Stimulated activated CD4-positive, alpha-beta T cell treated with anti-CD3 and anti-CD28 coated beads, Interleukin-15, amount 100 ng/mL, for 1 hour (primary cell): ENCODE measurements at places on chromosomes 7 and 10.

DNA sequence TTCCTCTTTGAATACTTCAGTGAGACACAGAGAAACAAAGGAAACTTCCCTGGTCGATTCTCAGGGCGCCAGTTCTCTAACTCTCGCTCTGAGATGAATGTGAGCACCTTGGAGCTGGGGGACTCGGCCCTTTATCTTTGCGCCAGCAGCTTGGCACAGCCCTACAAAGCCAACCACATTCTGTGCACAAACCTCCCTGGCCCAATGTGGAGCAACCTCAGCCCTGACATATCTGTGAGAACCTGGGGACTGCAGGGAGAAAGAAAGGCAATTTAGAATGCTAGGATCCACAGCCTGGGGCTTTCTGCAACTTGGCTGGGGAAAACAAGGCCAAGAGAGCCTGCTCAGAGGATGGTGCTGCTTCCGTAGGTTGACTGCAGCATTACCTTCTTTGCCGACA is 63.5 kb upstream of the PRSS58 start:
- no peak for DNase-seq

GRCh38 chr7:11082552-11083213 is 109.0 kb downstream of the PHF14 start:
- no peak for DNase-seq

GRCh38 chr10:103186128-103186527 is 6.9 kb downstream of the NT5C2 start:
- DNase-seq = no peak

DNA sequence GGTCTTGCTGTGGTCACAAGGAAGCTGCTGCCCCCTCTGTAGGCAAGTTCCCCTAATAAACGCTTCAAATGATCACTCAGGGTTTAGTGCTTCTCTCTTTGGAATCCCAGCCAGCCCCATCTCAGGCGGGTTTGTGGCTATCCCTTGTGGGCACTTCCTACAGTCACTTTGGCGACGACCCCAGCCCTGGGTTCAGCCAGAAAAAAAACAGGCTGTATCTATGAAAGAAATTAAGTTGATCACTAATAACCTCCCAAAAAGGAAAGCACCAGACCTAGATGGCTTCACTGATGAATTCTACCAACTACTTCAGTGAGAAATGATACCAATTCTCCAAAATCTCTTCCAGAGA is 208.2 kb downstream of the MAD1L1 start:
- no peak for DNase-seq

DNA sequence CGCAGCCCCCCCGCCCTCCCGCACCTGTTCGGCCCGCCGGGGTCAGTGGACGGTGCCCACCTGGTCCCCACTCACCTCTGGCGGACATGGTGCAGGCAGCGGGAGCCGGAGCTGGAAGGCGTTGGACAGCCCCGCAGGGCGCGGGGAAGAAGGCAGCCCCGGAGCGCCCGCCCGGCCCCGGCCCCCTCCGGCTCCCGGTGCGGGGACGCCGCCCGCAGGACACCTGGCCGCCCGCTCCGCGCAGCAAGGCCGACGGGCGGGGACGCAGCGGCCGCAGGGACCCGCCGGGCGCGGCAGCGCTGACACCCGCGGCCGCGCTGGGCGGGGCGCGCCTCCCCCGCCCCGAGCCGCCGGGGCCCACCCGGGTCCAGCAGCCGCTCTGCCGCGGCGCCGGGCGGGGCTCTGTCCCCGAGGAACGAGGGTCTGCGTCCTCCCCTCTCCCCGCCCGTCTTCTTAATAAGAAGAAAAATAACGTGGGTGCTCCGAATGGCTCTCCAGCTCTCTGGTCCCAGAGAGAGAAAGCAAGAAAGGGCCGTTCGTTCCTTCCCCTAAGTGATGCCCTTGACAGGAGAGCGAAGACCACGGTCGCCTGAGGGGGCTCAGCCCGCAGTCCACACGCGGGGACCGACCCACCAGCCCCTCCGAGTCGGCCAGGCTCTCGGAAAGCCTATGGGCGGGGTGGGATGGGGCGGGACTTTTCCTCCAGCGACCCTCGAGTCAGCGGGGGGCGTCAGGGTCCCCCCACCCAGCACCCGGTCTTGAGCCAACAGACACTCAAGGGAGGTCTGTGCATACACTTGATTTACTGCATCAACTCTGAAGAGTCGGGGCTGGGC is 53.4 kb upstream of the FHIP2A start:
- no peak for DNase-seq

- no peak for DNase-seq
Measured at GRCh38 chr10:118234683-118235082, 107.4 kb downstream of the FAM204A start.
